Glutamatergic neuron (in vitro differentiated cells): ENCODE measurements at places on chromosomes 7 and 10. TPM values are rescaled to one million over a fixed set of nuclear protein-coding genes. Genes with fewer than 3 reads are reported as not detected.

The IMMP2L gene
- total RNA-seq: 9.6 TPM

The VPS50 gene
- 31.7 TPM for total RNA-seq

The CLRN3 gene
- total RNA-seq: not detected

The LRGUK gene
- 0.81 TPM for total RNA-seq

The COA1 gene
- total RNA-seq: 73.7 TPM

The CDK14 gene
- 96.5 TPM for total RNA-seq

The AKR1C3 gene
- 0.49 TPM for total RNA-seq

The CCDC3 gene
- 13.8 TPM for total RNA-seq

The ODAD2 gene
- total RNA-seq: not detected

The CCL24 gene
- not detected for total RNA-seq

The ASZ1 gene
- not detected for total RNA-seq

The SLC13A4 gene
- total RNA-seq: not detected

The PAX4 gene
- not detected for total RNA-seq

The PALD1 gene
- total RNA-seq: 15.5 TPM

The SCRN1 gene
- total RNA-seq: 168 TPM

The ATOH7 gene
- total RNA-seq: 0.86 TPM

The UNC5B gene
- total RNA-seq: 22.6 TPM

The ARHGAP22 gene
- total RNA-seq: 10.0 TPM

The SAP25 gene
- total RNA-seq: 8.0 TPM

The NDUFA5 gene
- total RNA-seq: 84.4 TPM

The TAS2R4 gene
- total RNA-seq: 1.0 TPM

The PCLO gene
- total RNA-seq: 17.4 TPM

The GPR158 gene
- total RNA-seq: 2.6 TPM

The SYT15B gene
- total RNA-seq: not detected

The GPC2 gene
- total RNA-seq: 530 TPM

The KIAA1217 gene
- total RNA-seq: 4.4 TPM

The COL28A1 gene
- total RNA-seq: 0.39 TPM

The TES gene
- 53.5 TPM for total RNA-seq

The STK32C gene
- 69.2 TPM for total RNA-seq

The ADAM8 gene
- 5.4 TPM for total RNA-seq

The CFTR gene
- total RNA-seq: not detected

The ITPRID1 gene
- total RNA-seq: not detected

The GARIN1A gene
- 8.2 TPM for total RNA-seq

The PRKCQ gene
- total RNA-seq: 1.3 TPM

The BTRC gene
- 28.9 TPM for total RNA-seq

The SEMA4G gene
- 46.9 TPM for total RNA-seq

The SPDYE8 gene
- total RNA-seq: not detected

The TAS2R41 gene
- not detected for total RNA-seq

The GPR37 gene
- total RNA-seq: 6.3 TPM

The STAG3 gene
- 1.1 TPM for total RNA-seq

The CYP26C1 gene
- 0.10 TPM for total RNA-seq

The FAM25A gene
- not detected for total RNA-seq

The SPDYE1 gene
- not detected for total RNA-seq

The GJC3 gene
- total RNA-seq: not detected

The FAM131B gene
- 111 TPM for total RNA-seq

The AZGP1 gene
- 0.44 TPM for total RNA-seq

The CALCR gene
- not detected for total RNA-seq

The SLC26A3 gene
- total RNA-seq: not detected

The TEX36 gene
- total RNA-seq: not detected

The SLC13A1 gene
- not detected for total RNA-seq

The ELN gene
- 3.7 TPM for total RNA-seq

The LRRC61 gene
- total RNA-seq: 10.2 TPM

The SEMA3A gene
- total RNA-seq: 16.3 TPM

The NPY gene
- not detected for total RNA-seq

The SPDYE9 gene
- 0.25 TPM for total RNA-seq

The PPP1R9A gene
- 14.7 TPM for total RNA-seq

The DGKI gene
- 19.4 TPM for total RNA-seq

The DENND2A gene
- total RNA-seq: 64.7 TPM

The SLC39A12 gene
- total RNA-seq: not detected
